ENCODE measurements at places on chromosomes 5 and 9.
A peak's percentile ranks its signal among the peaks of the same experiment; 100 is the strongest.

GRCh38 chr5:72494623-72495124 is 12.5 kb downstream of the ZNF366 start:
- no peak for DNase-seq
- no peak overlapping the region for H3K27ac ChIP-seq
- no peak overlapping the region for H3K4me3 ChIP-seq
- peaks cover 3% of the 10 kb centered on the region for H3K27me3 ChIP-seq
- H3K36me3 ChIP-seq = no peaks in the 10 kb centered on the region
- H3K4me1 ChIP-seq = no peaks in the 10 kb centered on the region

DNA sequence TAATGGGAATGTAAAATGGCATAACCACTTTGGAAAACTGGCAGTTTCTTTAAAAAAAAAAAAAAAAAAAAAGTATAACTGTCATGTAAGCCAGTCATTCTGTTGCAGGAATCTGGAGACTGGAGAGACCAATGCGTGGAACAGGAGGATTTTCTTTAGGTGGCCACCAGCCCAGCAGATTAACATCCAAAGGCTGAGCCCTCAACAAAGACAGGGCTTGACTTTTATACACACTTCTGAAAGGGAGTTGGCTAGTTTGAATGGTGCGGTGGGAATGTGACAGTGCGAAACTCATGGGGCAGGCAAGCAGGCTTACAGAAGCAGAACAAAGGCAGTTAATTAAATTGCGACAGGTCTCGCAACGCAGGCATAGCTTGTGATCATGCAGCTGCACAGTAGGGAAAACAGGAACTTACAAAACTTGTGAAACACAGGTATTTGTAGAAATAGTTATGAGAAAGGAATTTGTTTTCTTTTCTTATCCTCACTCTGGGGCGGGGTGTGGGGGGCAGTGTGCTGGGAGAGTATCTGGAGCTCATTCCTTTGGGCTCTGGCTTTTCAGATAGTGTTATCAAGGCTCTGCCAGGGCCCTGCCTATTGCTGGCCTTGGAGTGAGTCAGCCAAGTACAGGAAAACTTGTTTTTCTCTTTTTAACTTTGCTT is 12.0 kb downstream of the UIMC1 start:
- H3K36me3 ChIP-seq = peaks cover 73% of the 10 kb centered on the region
- no peak for DNase-seq
- peaks cover 5% of the 10 kb centered on the region for H3K27me3 ChIP-seq
- H3K4me3 ChIP-seq = no peak overlapping the region
- no peak overlapping the region for H3K27ac ChIP-seq

GRCh38 chr5:14166437-14166836 is 23.3 kb downstream of the TRIO start:
- H3K27me3 ChIP-seq = no peaks in the 10 kb centered on the region
- peaks cover 64% of the 10 kb centered on the region for H3K4me1 ChIP-seq
- DNase-seq = no peak
- no peak overlapping the region for H3K4me3 ChIP-seq

- peaks cover 80% of the 10 kb centered on the region for H3K4me1 ChIP-seq
- no peaks in the 10 kb centered on the region for H3K36me3 ChIP-seq
- peak overlapping the region; percentile 28 for H3K4me3 ChIP-seq
- H3K27ac ChIP-seq = peak overlapping the region; percentile 69
Observed at GRCh38 chr9:130192382-130192999, 20.3 kb downstream of the NCS1 start.

GRCh38 chr5:138463419-138464007 is 1.8 kb upstream of the EGR1 start:
- peak overlapping the region; percentile 95 for H3K27ac ChIP-seq
- H3K27me3 ChIP-seq = peaks cover 21% of the 10 kb centered on the region
- H3K4me3 ChIP-seq = peak overlapping the region; percentile 84
- peaks cover 20% of the 10 kb centered on the region for H3K36me3 ChIP-seq

GRCh38 chr9:92276331-92277032 is 17.0 kb downstream of the IARS1 start:
- peak overlapping the region; percentile 7 for H3K4me3 ChIP-seq
- peaks cover 8% of the 10 kb centered on the region for H3K4me1 ChIP-seq
- peaks cover 71% of the 10 kb centered on the region for H3K36me3 ChIP-seq

DNA sequence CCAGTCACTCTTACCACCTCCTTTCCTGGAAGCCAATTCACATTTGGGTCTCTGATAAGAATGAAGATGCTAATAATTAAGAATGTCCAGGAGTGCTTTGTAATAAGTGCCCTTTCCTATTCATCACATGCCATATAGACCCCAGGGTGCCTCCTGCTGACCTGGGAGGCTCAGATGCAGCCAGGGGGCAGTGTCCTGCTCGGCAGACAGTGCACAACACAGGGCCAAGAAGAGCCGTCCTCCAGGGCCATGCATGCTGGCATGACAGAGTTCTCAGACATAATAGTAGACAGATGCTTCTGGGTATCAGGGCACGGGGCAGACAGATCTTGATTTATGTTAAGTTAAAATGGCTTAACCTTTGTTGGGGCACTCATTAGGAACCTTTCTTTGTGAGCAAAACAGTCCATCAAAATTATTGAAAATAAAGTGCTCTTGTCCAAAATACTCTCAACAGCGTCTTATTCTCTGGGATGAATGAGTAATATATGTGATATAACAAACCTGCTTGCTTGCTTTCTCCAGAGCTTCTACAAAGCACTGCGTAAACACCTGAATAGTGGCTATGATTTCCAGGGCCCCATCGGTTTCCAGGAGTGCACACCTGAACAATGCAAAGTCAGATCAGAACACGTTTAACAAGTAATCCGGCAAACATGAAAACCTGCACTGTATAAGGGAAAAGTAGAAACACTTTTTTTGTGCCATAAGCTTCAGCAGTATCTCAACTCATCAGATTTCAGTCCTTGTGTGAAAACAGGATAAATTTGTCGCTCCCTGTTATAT is 192.7 kb downstream of the FANCC start:
- H3K36me3 ChIP-seq = peaks cover 5% of the 10 kb centered on the region
- peaks cover 25% of the 10 kb centered on the region for H3K4me1 ChIP-seq
- H3K27ac ChIP-seq = peak overlapping the region; percentile 83
- no peak overlapping the region for H3K4me3 ChIP-seq

- H3K4me1 ChIP-seq = peaks cover 56% of the 10 kb centered on the region
- H3K27ac ChIP-seq = no peak overlapping the region
- peaks cover 9% of the 10 kb centered on the region for H3K27me3 ChIP-seq
- peak overlapping the region; percentile 38 for H3K4me3 ChIP-seq
- peak; percentile 82 for DNase-seq
Observed at GRCh38 chr9:109244179-109245132, 76.4 kb downstream of the EPB41L4B start.

- no peaks in the 10 kb centered on the region for H3K36me3 ChIP-seq
- H3K27me3 ChIP-seq = peaks cover 7% of the 10 kb centered on the region
- no peak overlapping the region for H3K4me3 ChIP-seq
- no peaks in the 10 kb centered on the region for H3K4me1 ChIP-seq
- DNase-seq = no peak
- H3K27ac ChIP-seq = no peak overlapping the region
Observed at GRCh38 chr9:117656002-117656401, 48.2 kb upstream of the TLR4 start.
